Germinal center (tissue), 1 donor: ENCODE measurements at places on chromosomes 12 and 14.

GRCh38 chr12:48156652-48157017 lies 680 bp downstream of the ASB8 start:
- no peak for DNase-seq

- DNase-seq = no peak
Measured at GRCh38 chr14:61631045-61631687, 64.1 kb upstream of the HIF1A start.

GRCh38 chr12:79689061-79689476 lies 1.7 kb downstream of the PAWR start:
- peak; percentile 10 for DNase-seq

DNA sequence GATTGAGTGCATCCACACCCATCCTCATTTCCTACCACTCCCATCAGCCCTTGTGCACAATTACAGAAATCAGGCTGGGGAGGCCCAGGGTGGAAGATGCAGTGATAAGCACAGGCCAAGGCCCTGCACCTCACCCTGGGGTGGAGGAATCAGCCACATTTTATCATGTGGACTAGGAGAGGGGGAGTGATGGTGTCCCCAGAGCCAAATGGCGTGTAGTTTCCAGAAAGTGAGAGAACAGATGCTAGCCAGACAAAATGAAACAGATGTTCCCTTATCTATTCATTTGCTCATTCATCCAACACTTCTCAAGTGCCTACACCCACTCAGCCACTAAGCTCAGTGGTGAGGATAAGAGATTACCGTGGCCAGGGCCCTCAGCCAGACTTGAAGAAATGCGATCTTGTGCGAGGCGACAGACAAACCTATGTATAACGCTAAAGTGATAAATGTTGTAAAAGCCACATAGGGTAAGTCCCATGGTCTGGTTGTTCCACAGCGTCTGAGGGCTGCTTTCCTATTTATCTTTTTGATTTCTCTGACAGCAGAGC lies 93.6 kb downstream of the STAB2 start:
- no peak for DNase-seq

DNA sequence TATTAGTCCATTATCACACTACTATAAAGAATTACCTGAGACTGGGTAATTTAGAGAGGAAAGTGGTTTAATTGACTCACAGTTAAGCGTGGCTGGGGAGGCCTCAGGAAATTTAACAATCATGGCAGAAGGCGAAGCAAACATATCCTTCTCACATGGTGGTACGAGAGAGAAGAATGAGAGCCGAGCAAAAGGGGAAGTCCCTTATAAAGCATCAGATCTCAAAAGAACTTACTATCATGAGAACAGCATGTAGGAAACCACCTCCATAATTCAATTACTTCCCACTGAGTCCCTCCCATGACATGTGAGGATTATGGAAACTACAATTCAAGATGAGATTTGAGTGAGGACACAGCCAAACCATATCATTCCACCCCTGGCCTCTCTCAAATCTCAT lies 422.6 kb downstream of the MDGA2 start:
- no peak for DNase-seq

DNA sequence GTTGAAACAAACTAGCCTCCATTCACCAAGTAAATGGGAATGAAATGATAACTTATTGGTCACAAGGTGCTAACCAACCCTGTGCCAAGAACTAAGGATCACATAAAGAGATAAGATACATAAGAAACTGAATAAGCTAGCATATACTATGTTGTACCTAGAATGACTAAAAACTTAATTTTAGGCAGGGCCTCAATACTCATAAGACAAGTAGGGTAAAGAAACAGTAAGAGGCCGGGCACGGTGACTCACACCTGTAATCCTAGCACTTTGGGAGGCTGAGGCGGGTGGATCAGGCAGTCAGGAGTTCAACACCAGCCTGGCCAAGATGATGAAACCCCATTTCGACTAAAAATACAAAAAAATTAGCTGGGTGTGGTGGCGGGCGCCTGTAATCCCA lies 17.7 kb downstream of the GDF11 start:
- DNase-seq = no peak

DNA sequence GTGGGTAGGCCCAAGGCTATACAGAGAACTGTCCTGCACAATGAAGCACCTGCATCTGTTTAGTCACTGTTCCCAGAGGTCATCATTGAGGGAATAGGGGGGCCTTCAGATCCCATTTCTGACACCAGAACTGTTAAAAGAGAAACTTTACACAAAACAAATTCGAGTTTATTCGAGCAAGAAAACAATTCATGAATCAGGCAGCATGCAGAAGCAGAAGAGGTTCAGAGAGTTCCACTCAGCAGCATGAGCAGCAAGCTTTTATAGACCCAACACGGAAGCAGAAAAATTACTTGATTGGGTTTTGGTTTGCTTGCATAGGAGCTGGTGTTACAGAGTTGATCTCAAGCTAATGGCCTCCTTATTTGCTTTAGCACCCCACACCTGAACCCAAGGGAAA lies 1.7 kb upstream of the SFSWAP start:
- DNase-seq = no peak

DNA sequence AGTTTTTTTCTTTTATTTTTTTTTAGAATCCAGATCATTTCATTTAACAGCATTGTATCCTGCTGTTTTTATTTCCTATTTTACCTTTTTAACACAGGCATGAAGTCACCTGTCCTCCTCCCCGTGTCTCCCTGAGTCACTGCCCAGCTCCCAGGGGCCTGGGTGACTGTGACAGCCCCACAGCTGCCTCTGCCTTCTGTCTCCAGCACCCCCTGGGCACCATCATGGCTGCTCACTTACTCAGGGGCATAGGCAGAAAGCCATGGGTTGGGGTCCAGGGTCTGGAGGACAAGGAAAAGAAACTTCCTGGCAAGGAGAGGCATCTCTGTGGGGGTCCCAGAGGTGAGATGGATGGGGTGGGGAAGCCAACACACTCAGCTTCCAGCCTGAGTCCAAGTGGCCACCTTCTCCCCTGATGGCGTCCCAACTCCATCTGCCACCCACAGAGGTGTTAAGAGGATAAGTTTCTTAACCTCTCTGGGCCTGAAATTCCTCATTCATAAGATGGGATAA lies 25.3 kb downstream of the TMEM63C start:
- no peak for DNase-seq

DNA sequence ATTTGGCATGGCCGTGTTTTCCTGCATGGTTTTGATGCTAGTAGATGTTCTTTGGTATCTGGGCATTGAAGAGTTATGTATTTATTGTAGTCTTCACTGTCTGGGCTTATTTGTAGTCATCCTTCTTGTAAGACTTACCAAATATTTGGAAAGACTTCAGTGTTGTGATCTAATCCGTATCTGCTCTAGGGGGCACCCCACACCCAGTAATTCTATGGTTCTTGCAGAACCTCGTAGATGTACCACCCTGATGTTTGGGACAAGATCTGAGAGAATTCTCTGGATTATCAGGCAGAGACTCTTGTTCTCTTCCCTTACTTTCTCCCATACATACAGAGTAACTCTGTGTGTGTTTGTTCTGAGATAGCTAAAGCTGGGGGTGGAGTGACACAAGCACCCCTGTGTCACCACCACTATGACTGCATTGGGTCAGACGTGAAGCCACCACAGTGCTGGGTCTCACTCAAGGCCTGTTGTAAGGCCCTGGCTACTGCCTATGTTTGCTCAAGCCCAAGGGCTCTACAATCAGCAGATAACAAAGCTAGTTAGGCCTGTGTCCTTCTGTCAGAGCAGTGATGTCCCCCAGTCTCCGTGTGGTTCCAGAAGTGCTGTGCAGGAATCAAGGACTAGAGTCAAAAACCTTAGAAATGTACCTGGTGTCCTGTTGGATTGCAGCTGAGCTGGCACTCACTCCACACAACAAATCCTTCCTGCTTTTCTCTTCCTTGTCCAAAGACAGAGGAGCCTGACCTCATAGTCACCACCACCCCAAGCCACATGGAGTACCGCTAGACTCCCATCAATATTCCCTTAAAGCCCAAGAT lies 9.6 kb downstream of the RDH16 start:
- DNase-seq = no peak

- DNase-seq = no peak
Measured at GRCh38 chr12:21849878-21850277, 75.4 kb upstream of the KCNJ8 start.

DNA sequence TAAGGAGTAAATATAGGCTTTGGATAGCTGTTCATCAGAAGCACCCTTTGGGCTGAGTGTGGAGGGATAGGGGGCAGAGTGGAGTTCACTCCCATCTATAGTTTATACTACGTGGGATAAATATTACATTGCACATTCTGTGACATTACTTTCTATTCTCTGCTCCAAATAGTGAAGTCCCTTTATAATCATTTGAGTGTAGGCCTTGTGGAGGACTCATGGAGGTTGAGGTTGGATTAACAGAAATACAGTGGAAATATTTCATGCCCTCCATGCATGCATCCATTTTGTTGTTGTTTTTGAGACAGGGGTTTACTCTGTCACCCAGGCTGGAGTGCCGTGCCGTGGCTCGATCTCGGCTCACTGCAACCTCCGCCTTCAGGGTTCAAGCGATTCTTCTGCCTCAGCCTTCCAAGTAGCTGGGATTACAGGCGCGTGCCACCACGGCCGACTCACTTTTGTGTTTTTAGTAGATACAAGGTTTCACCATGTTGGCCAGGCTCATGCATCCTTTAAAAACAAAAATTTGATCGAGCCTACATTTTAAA lies 1.4 kb downstream of the CHPT1 start:
- DNase-seq = peak; percentile 17
